ENCODE measurements at places on chromosomes 2 and 18. TPM values are rescaled to one million over a fixed set of nuclear protein-coding genes. Genes with fewer than 3 reads are reported as not detected.

The ANKRD30B gene
- not detected for total RNA-seq

The ERBB4 gene
- 0.12 TPM for total RNA-seq

The ARHGAP25 gene
- 3.1 TPM for total RNA-seq

The NFATC1 gene
- total RNA-seq: 1.8 TPM

The CYRIA gene
- total RNA-seq: 1.3 TPM

The CCDC85A gene
- 0.24 TPM for total RNA-seq

DNA sequence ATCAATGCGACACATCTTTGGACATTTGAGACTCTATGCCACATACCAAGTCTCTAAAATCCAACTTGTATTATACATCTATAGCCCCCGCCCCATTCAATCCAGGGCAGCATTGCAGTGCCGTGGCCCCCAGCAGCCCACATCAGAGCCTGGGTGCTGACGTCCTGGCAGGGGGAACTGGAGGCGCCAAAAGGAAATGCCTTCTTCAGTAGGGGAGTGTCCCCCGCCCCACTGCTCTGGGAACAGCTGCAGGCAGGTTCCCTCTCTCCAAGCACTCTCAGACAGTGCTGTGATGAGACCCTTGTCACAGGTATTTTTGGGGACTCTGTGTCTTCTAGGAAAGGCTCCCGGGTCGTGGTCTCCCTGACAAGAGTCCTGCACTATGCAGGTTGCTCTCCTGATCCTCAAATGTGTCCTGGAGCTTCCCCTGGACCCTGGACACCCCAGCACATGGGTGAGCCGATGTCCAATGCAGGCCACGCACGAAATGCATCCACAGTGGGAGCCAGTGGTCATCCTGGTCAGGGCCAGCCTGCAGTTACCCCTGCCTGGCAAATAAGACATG, 188.7 kb downstream of the RTP5 start:
- no peak for ATAC-seq

GRCh38 chr2:231514951-231515297, 15.3 kb downstream of the NMUR1 start:
- ATAC-seq: no peak

DNA sequence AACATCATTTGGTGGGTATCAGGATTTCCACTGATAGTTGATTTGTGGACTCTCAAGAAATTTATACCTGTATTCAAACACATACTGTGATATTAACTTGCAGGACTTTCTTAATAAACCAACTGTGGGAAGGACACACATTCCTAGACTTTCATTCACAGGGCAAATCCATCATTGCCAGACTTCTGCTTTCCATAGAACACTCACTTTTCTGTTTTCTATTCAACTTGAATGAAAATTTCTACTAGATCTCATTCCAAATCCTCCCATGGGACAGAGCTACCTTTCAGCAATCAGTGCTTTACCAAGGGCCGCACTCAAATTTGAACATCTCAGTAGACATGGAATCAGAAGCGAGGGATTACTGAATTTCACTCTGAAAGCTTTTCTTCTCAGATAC, 612.5 kb downstream of the IRS1 start:
- ATAC-seq: no peak

- no peak for ATAC-seq
Observed at GRCh38 chr18:25831301-25831701, 259.1 kb downstream of the SS18 start.

- ATAC-seq: no peak
Observed at GRCh38 chr2:38722271-38723061, 28.7 kb downstream of the SRSF7 start.

DNA sequence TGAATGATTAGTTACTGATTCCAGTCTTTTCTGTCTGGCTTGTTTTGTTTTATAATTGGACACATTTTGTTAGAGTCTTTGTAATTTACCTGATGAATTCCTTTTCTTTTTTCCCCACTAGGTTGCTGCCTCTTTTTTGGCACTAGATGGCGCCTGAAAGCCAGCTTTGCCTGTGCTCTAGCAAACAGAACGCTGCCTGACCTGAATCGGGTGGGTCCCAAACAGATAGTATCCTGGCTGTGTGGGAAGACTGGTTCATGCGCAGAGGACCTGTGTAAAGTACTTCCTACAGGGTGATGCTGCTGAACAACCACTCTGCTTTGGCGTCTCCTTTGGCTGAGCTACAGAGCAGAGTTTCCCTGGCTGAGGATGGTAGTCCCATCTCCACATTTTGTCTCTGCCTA, 288.2 kb downstream of the IKZF2 start:
- peak; percentile 81 for ATAC-seq

DNA sequence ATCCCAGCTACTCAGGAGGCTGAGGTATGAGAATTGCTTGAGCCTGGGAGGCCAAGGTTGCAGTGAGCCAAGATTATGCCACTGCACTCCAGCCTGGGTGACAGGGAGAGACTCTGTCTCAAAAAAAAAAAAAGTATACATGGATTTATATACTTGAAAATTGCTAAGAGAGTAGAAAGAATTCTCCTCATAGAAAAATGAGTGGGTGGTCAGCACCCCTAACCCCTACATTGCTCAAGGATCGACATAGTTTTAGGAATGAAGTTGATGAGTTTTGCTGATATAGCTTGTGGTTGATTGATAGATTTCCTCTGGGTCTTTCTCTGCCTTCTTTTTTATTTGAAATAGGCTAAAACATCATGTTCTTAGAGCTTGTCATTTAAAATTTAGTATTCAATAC, 58.9 kb downstream of the EML4 start:
- ATAC-seq: no peak

- ATAC-seq: no peak
Observed at GRCh38 chr2:239193401-239193811, 207.4 kb downstream of the HDAC4 start.

DNA sequence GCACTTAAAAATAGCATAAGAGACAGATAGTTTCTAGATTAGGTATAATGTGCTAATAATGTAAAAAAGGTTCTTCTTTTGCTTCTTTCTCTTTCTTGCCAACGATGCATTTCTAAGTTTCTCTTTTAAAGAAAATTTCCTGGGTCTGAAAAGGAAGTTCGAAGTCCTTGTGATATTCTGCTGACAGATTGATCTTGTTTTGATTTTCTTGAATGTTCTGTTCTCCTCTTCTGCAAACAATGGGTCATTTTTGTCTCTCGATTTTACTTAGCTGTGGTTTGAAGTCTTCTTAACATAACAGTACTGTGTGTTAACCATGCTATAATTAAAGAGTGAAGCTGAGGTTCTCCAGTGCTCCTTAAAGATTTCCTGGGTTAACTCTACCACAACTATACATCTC, 61.1 kb upstream of the ACYP2 start:
- ATAC-seq: no peak

- ATAC-seq: no peak
Observed at GRCh38 chr2:73281244-73281643, 3.0 kb downstream of the FBXO41 start.

DNA sequence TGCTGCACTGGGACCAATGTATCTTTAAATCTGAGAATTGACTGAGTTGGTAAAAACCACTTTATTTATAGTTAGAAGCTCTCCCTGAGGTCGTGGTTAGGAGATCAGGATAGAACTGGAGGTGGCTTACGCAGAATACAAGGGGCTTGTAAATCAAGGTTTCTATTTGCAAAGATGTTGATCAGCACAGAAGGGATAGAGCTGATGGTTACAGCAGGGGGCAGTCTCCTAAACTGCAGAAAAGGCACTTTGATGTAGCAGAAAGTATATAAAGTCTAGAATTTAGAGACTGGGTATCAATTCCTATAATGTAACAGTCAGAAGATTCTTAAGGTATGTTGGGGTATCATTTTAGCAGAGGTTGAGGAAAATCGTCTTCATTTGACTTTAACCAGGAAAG, 25.2 kb upstream of the ACVR1 start:
- ATAC-seq: no peak

DNA sequence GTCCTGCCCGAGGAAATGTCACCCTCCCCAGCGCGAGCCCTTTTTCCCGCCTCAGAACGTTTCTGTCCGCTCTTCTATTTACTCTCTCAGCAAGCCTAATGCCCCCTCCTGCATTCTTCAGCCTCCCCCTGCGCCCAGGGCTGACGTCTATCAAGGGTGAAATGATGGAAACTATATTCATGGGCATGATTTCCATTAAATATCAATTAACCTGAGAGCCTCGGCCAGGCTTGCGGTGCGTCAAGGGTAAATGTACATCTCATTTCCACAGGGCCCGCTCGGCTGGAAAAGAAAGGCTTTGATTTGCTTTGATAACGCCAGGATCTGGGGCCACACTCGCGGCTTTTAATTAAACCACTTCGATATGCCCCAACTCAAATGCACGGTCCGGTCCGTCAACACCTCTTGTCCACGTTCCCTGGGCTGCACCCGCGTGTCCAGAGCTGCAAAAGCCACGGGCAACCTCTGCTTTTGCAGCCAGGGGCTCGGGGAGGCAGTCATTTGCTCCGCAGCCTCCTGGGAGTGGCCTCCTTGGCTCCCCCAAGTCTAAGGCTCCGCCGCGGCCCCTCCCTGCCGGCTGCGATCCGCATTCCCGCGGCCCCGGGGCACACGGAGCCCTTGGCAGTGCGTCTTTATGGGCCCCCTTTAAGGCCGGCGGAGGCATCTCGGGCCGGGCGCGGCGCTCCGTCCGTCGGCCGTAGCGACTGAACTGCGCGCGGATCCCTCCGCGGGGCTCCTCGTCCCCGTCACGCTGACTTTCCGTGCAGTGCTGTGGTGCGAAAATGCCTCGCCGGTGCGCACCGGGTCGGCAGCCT, at the start of gene HOXD8:
HOXD8 (plus strand) TSS at position 724 of the 815 bp plus-strand sequence. CDS start 662 bp downstream, outside the sequence.
- peak; percentile 66 for ATAC-seq

GRCh38 chr2:125042727-125043126, 1017.6 kb downstream of the CNTNAP5 start:
- ATAC-seq: no peak

- peak; percentile 14 for ATAC-seq
Observed at GRCh38 chr2:151289972-151290866, 751 bp upstream of the NMI start.

DNA sequence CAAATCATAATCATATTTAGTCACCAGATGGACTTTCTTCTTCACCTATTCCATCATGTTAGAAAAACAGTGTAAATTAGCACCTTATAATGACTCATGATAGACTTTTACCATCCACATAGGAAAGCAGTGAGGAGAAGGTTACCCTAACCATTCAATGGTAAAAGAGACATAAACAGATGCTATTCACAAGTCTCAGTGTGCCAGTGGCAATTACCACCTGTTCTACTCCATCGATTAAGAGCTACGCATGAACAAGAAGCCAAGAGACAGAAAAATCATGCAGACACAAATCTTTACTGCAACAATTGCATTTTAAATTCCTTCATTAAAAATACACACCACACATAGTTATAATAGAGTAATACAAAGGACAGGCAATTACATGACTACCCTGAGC, 106.7 kb upstream of the CHAC2 start:
- no peak for ATAC-seq

- no peak for ATAC-seq
Observed at GRCh38 chr2:140943867-140944266, 1186.9 kb downstream of the LRP1B start.

DNA sequence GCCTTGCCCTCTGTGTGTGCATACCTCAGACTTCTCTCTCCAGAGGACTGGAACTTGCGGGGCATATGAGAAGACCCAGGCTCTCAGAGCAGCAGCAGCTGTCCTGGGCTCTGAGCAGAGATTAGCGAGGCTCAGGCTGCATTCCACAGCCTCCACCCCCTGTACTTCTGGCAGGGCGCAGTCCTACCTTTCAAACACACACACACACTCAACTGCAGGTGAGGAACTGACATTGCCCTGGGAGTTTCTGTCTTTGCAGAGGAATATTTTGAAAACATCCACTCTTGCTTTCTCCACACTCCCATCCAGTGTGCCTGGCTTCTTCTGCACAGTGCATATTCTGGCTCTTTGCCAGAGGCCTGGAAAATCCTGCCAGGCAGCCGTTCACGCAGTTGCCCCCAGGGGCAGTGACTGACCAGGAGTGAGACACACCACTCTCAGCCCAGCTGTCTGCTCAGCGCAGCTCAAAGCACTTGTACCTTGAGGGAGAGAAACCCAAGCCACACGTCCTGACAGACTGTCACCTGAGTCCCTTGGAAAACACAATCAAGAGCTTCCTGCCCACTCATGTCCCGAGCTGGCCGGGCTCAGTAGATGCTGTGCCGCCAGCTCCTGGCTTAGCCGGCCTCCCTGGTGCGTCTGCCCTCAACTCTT, 460.8 kb downstream of the RNF144A start:
- peak; percentile 62 for ATAC-seq

DNA sequence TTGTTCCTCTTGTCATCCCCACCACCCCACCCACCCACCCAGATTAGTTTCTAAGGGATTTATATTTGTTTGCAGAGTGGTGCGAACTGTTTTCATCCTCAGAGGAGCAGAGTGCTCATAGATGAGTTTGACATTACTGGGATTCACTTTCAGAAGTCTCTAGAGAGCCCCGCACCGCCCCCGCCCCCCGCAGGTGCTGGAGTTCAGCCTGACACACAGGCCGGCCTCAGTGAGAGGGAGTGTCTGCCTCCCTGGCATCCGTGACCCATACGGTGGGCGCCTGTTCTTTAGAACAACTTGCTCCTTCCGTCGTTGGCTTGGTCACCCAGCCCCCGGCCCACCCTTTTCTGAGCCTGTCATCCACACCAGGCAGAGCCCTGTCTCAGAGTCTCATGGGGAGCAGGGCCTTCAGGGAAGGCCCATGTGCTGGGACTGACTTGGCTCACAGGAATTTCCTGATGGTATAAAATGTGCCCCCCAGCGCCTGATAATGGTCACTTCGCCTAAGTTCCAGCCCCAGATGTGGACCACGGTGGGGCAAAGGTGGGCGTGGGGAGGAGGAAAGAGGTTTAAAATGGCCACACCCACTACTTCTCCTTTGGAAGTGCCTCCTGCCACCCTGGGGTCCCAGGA, 44.3 kb downstream of the HPCAL1 start:
- ATAC-seq: no peak

DNA sequence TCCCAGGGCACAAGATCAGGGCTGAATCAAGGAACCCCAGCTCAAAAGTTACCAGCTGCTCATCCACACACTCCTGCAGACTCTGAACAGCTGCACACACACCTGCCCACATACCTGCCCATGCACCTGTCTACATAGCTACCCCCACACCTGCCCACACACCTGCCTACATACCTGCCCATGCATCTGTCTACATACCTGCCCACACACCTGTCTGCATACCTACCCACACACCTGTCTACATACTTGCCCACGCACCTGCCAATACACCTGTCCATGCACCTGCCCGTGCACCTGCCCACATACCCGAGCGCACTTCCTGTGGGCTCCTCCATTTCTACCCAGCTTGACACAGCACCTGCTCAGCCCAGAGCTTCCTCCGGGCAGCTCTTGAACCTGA, 122.8 kb upstream of the AGAP1 start:
- no peak for ATAC-seq

DNA sequence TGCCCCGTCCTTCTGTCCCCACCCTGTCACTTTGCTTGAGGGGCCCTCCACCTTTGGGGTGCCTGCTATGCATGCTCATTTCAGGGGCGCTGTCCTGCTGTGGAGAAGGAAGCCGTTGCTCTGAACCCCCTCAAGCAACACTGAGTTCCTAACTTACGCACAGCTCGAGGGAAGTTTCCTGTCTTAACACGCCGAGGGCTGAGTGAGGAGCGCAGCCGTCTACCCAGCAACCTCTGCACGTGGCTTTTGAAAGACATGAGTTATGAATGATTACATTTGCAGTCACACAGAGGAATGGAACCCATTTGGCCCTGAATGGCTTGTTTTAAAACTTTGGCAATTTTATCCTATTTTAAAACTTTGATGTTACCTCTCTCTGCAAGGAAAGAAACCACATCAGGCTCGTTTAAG, 14.0 kb downstream of the RAMP1 start:
- peak; percentile 53 for ATAC-seq
